ENCODE measurements at places on chromosomes 11 and 22.

DNA sequence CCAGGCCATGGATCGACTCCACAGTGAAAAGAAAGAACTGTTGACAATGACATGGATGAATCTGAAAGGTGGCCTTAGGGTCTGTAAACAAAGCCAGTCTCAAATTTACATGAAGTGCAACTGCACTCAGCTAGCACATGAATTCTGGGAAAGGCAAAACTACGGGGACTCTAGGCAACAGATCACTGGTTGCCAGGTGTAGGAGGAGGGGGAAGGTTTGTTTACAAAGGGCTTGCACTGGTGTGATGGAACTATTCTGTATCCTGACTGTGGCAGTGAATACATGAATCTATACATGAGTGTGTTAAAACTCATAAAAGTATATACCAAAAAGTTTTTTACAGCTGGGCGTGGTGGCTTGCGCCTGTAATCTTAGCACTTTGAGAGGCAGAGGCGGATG lies 27.3 kb downstream of the ALX4 start:
- no peak for DNase-seq

- DNase-seq: no peak
Measured at GRCh38 chr11:65493367-65494176, 5.3 kb upstream of the MALAT1 start.

DNA sequence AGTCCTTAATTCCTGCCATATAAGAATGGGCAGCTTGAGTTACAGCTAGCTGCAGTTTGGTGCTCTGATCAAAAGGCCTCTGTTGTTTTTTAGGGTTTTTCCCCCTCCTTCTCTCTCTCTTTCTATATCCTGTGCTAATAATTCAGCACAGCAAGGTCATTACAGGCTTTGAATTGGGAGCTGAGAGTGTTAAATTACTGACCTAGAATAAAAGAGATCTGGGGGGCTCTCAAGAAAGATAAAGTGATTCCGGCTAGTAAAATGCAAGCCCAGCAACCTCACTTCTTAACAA lies 84.9 kb downstream of the CSTPP1 start:
- no peak for DNase-seq

- DNase-seq: no peak
Measured at GRCh38 chr11:7449841-7450214, 35.5 kb upstream of the OLFML1 start.

DNA sequence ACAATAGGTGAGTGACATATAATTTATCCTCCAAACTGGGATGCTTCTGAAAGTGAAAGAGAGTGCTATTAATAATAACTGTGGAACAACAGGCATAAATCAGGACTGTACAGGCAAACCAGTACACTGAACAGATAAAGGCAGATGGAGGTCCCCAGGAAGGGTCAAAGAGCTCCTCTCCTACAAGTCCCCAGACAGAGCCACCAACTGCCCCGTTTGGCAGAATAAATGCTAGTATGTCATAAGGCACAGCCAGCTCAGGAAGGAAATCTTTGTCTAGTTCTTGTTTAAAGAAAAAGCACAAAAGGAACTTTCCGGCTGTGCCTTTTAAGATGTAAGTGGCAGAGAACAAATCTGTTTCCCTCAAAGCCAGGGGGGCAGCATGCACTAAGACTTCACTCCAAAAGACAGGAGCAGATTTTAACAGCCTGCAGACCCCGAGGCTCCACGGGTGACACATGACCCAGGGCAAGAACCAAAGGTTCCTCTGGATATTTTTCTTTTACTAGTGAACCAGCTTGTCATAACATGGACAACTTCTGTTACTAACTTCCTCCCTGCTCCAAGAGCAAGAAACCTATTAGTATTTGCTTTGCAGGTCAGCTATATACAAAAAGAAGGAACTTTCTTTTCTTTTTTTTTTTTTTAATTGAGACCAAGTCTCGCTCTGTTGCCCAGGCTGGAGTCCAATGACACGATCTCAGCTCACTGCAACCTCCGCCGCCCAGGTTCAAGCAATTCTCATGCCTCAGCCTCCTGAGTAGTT lies 50.2 kb downstream of the MYH9 start:
- no peak for DNase-seq

Data from activated gamma-delta T cell treated with anti-CD3 and anti-CD28 coated beads, Interleukin-2, amount 50 U/mL, for 16 hours (primary cell).